ENCODE measurements at places on chromosomes 2 and 18.

- DNase-seq = peak; percentile 76
These were observed 58.3 kb downstream of the WDR7 start for GRCh38 chr18:56709463-56709862.

DNA sequence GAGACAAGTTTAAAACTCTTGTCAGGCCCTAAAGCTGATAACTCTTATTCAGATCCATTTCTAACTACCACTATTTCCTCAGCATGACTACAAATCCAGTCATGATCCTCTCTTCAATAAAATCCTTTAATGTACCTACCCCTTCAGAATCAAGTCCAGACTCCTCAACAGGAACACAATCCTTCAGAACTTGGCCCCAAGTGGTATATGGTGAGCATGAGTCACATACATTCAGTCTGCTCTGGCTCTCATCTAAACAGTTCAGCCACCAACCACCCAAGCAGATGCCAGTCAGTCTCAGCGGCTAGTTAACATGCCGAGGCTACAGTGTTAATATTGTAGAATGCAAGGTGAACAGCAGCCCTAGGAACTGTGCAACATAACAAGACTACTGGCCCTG lies 9.7 kb downstream of the LMAN2L start:
- DNase-seq = no peak

DNA sequence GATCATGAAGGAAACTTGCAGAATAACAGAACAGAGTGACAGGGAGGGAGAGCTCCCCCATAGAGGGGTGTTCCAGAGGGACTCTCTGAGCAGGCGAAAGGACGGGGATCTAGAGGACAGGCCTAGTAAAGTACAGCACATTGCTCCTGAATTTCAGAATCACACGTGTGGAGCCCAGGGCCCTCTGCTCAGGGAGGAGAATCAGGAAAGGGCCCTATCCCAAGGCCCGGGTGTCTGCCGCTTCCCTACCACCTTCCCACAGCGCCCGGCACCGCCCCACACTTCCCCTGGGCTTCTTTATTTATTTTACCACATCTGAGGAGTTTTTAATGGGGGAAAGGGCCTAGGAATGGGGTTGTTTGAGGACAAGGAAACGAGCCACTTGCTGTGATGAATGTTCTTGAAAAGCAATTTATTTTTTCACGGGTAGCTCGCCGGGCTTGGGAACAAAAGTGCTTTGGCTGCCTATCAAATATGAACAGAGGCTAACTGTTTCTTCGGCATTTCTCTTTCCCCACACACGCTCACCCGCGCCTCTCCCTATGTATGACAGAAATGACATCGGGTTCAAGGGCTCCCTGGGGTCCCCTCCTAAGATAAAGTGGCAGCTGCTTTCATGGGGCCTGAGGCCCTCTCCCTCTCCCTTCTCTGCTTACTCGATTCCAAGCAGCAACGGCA lies 79.3 kb upstream of the GLI2 start:
- no peak for DNase-seq

- DNase-seq = peak; percentile 13
These were observed 95.6 kb upstream of the ACVR1 start for GRCh38 chr2:157971702-157972101.

- no peak for DNase-seq
These were observed 36.1 kb downstream of the MROH2A start for GRCh38 chr2:233814056-233814835.

GRCh38 chr2:62197011-62197924 lies 1.4 kb downstream of the B3GNT2 start:
- peak; percentile 71 for DNase-seq

DNA sequence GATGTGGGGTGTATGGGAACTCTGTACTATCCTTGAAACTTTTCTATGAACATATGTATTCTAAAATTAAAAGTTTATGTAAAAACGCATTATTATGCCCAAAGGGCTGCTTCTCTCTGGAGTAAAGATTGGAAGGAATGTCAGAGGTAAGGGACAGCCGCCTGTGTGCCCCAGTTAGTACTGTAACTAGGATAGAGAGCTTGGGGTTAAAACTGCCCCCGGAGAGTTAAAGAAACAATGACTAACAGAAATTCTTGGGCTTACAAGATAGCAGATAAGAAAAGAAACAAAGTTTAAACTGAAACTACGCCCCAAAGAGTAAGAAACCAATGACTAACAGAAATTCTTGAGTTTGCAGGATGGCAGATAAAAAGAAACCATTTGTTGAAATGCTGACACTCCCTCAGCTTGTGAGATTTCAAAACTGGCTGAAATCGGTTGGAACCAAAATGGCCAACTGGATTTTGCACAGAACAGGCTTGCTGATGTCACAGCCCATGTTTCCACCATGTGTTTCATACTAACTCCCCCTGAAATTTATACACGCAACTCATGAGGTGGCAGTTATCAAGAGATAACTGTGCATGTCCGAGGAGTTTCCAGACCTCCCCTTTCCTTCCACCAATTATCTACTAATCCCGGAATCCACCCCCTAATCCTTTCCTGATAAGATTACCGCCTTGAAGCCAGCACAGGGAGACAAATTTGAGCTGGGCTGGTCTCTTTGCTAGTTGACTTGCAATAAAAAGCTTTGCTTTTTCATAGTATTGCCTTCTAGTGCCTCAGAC lies 8.7 kb upstream of the TXNDC2 start:
- DNase-seq = peak; percentile 96

- DNase-seq = no peak
These were observed 1601.1 kb downstream of the LRP1B start for GRCh38 chr2:140529706-140530105.

DNA sequence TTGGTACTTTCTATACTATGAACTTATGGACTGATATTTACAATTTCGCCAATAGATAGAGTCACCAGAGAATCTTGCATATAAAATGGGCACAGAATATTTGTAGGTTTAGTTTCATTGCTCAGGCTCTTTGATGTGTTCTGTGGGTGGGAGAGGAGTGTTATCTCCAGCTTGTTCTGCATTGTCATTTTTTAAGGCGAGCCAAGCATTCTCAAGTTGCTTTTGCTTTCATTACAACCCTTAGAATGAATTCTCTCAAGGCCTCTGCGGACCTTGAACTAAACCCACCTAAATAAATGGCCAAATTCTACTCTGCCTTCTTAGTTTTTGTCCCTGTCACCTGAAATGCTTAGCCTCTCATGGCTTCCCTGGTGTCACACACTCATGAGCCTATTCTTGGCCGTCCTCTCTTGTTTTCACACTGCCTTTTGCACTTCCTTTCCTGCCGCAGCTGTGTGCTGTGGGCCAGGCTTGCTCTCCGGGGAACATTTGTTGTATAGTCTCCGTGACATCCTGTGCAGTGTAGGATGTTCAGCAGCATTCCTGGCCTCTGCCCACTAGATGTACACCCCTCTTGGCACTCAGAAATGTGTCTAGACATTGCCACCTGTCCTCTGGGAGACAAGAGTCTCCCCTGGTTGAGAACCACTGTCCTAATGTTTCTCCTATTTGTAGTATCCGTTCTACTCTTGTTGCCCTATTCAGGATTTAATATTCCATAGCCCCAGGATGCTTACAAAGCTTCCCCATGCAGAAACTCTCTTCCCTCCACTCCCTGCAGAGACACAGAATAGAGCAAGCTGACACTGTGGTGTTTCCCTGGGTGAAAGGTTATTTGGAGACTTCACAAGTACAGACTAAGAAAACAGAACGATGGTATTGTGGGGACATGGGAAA lies 255.6 kb downstream of the PTPRM start:
- DNase-seq = peak; percentile 12

- peak; percentile 3 for DNase-seq
These were observed 228.5 kb downstream of the TTC32 start for GRCh38 chr2:19673213-19673791.

GRCh38 chr18:49392352-49392751 lies 68.1 kb downstream of the DYM start:
- no peak for DNase-seq

GRCh38 chr2:105641389-105641811 lies 103.3 kb upstream of the NCK2 start:
- peak; percentile 65 for DNase-seq

DNA sequence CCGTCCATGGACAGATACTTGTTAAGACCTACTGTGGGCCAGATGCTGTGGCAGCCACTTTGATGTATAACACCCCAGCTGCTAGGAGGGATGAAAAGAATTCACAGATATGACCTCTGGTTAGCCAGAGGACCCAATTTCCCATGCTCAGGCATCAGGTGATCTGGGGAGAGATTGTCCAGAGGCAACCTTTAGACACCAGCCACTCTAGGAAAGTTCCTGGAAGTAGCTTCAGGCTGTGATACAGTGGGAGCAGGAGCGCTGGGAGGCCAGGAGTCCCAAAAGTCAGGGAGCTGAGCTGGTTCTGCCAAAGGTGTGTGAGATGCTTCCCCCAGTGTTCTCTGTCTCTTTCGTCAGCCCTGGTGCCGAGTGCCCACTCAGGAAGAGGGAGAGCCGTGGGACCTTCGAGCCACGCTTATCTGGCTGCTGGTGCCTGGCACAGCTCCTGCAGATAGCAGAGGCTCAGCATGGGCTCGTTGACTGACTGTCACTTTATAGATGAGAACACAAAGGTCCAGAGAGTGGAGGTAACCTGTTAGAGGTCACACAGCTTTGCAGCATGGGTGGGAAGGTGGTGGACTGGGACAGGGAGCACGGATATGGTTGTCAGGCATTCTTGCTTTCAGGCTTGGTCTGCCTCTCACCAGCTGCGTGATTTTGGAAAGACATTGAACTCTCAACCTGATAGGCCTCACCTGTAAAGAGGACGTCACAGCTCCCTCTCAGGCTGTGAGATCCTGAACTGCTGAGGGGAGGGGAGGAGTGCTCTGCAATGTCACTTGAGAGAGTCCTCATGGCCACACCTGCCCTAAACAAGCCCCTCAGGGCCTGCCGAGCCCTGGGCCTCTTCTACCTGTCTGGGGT lies 7.8 kb upstream of the RALB start:
- DNase-seq = no peak

- DNase-seq = peak; percentile 83
These were observed 54.6 kb downstream of the ZFP36L2 start for GRCh38 chr2:43171789-43172188.

DNA sequence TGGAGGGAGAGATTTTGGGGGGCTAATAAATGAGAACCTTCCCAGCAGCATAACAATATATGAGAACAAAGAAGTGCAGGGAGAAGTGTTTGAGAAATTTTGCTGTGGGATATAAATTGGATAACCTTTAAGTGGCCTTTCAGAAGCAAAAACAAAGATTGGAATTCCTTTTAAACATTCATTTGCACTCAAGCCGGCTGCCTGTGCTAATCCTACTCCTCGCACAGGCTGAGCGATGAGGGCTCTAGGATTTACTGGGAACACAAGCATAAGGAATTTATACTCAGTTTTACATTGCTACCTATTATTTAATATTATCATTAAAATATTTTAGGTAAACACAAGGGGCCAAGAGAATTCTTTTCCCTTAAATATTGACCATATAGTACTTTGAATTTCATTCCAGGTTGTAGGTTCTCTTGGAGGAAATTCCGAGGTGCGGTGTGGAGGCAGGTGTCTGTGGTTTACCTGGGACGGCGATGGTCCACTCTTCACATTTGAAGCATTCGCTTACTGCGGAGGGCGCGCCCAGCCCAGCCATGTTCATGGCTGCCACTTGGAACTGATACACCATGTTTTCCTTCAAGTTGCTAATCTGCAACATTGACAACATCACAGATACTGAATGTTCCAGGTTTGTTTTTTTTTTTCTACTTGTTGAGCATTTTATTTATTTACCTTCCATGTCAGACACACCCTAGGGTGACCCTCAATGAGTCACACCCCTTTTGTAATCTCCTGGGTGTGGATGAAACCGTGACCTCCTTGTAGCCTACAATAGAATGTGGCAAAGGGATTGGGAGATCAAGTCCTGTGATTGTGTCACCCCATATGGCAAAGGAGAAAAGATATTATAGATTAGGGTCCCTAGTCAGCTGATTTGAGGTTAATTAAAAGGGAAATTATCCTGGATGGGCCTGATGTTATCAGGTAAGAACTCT lies 100.1 kb downstream of the MYOM1 start:
- DNase-seq = peak; percentile 30

DNA sequence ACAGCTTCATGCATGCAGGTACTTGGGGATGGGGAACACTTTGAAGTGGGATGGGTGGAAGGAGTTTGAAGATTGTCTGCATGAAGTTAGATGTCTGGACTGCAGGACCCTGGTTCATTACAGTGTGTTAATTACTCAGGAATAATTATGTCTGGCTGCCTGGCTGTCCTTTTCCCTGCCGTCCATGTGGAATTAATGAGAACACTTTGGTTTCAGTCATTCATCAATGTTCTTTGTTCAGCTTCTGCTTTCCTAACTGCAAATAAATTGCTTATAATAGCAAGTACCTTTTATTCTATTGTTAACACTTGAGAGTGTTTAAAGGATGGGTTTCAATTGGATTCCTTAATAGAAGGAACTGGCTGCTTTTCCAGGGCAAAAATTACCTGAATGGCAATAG lies 35.8 kb downstream of the MTCL1 start:
- no peak for DNase-seq

Measured in hematopoietic multipotent progenitor cell treated with erythropoietin and hydrocortisone succinate and interleukin-3 and kit ligand, for 4 days (in vitro differentiated cells).